ENCODE measurements at places on chromosomes 1 and 21. TPM values are rescaled to one million over a fixed set of nuclear protein-coding genes. Genes with fewer than 3 reads are reported as not detected.

CLDN14 gene
- 4.2 TPM for total RNA-seq

FCRL6 gene
- total RNA-seq: 0.30 TPM

FAM72C gene
- total RNA-seq: 0.65 TPM

HIVEP3 gene
- 0.61 TPM for total RNA-seq

SPRR2G gene
- not detected for total RNA-seq

PTGFR gene
- total RNA-seq: 1.1 TPM

CFAP141 gene
- total RNA-seq: not detected

CYP4B1 gene
- total RNA-seq: not detected

S100A5 gene
- total RNA-seq: not detected

EXTL1 gene
- total RNA-seq: not detected

PLA2G5 gene
- total RNA-seq: 0.46 TPM

NCSTN gene
- total RNA-seq: 82.8 TPM

NIBAN1 gene
- total RNA-seq: 4.5 TPM

ADAR gene
- total RNA-seq: 118 TPM

SLC44A3 gene
- total RNA-seq: under 0.01 TPM

KAZN gene
- 0.76 TPM for total RNA-seq

HCRTR1 gene
- under 0.01 TPM for total RNA-seq

RAD54L gene
- 8.4 TPM for total RNA-seq

ZNF326 gene
- total RNA-seq: 7.1 TPM

GIPC2 gene
- total RNA-seq: 29.3 TPM

RCSD1 gene
- 0.15 TPM for total RNA-seq

TMPRSS15 gene
- total RNA-seq: not detected

NLRP3 gene
- 2.6 TPM for total RNA-seq

TFF1 gene
- not detected for total RNA-seq

CFAP107 gene
- total RNA-seq: not detected

KRTAP25-1 gene
- not detected for total RNA-seq

AUNIP gene
- 5.5 TPM for total RNA-seq

CELA3A gene
- not detected for total RNA-seq

ZNF436 gene
- total RNA-seq: 19.2 TPM

KMO gene
- total RNA-seq: not detected

L1TD1 gene
- not detected for total RNA-seq

INAVA gene
- total RNA-seq: not detected

S100A3 gene
- total RNA-seq: 0.30 TPM

FCRL4 gene
- not detected for total RNA-seq

PPP1R15B gene
- 37.2 TPM for total RNA-seq

CLCNKA gene
- not detected for total RNA-seq

CCDC27 gene
- total RNA-seq: not detected

NPL gene
- 0.65 TPM for total RNA-seq

DISP3 gene
- under 0.01 TPM for total RNA-seq

CNTN2 gene
- total RNA-seq: not detected

LRRC3 gene
- total RNA-seq: 0.61 TPM

BRDT gene
- not detected for total RNA-seq

SYCP1 gene
- total RNA-seq: not detected

RAB3B gene
- total RNA-seq: 5.8 TPM

UTS2 gene
- under 0.01 TPM for total RNA-seq

IL10 gene
- not detected for total RNA-seq

OR2L8 gene
- total RNA-seq: 0.30 TPM

SRRM1 gene
- 19.8 TPM for total RNA-seq

THEM5 gene
- not detected for total RNA-seq

SLC6A9 gene
- 0.32 TPM for total RNA-seq

TNFRSF4 gene
- total RNA-seq: 0.65 TPM

PRR9 gene
- not detected for total RNA-seq

PIGR gene
- not detected for total RNA-seq

C1orf115 gene
- total RNA-seq: 15.3 TPM
